CD8-positive, alpha-beta memory T cell (primary cell): ENCODE measurements at places on chromosomes 12 and 14.

DNA sequence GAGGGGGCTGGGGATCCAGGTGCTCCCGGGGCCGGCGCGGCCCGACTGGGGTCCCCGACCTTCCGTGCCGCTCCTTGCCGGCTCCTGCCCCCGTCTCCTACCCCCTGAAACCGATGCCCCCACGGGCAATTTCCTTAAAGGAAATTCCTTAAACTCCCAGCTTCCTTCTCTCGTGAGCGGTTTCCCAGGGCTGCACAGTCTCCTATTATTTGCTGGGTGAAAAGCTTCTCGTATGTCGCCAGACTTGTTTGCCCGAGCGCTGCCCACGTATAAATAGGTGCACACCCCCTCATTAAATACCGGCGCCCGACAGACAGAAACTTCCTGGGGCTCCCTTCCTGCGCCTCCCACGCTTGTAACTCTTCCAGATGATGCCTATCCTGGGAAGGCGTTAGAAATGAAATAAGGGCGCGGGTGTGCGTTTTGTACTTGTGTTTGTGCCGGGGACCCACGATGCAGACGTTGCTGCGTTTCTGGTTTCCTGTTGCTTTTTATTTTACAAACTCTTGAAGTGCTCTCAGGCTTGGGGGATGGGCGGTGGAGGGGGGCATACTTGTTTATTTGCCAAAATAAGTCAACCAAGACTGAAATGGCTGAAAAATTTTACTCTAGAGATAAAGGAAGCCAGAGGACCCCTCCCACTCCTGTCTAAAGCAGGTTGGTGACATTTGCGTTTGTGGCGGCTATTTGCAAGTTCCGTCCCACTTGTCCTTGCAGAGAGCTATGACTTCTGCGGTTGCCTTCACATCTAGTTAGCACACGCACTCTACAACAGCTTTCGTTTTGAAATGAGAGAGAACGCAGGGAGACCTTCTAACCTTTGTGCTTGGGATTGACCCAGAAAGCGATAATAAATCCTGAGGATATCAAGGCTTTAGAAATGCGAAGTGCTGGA, 1.0 kb downstream of the HIP1R start:
- DNase-seq: peak; percentile 84
- H3K4me1 ChIP-seq: peaks cover 17% of the 10 kb centered on the region
- H3K27me3 ChIP-seq: no peaks in the 10 kb centered on the region
- H3K27ac ChIP-seq: peak overlapping the region; percentile 56

DNA sequence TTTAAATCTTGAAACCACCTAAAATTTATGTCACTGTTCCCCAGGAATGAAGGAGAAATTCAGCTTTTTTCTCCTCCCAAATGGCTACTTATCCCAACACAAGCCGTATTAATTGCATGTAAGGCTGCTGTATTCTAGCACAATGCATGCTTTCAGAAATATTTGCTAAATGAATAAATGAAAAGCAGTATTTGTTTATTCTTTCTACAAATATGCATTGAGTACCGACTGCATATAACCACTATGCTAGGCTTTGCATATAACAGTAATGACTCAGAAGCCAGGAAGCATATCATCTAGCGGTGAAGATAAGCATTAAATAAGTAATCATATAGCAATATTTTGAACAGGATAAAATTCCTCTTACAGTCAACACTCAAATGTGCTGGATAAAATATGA, 5.7 kb upstream of the LRR1 start:
- no peak overlapping the region for H3K4me3 ChIP-seq
- H3K36me3 ChIP-seq: no peaks in the 10 kb centered on the region
- no peak overlapping the region for H3K27ac ChIP-seq
- no peak for DNase-seq
- H3K4me1 ChIP-seq: peaks cover 7% of the 10 kb centered on the region

DNA sequence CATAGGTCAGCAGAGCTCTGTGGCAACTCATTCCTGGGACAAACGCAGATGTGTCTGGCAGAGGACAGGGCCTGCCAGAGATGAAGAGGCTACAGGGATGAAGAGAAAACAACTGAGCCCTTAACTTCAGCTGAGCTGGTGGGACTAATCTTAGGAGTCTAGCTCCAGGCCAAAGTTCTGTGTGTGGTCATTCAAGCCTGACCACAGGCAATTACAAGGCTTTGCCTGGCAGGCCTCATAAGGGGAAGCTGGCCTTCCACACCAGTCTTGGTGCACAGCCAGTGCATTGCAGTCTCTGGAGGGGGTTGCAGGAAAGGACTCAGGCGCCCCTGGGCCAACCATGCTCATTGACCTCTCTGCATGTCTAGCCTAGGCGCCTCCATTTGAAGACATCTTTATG, 127.6 kb upstream of the DAAM1 start:
- H3K27me3 ChIP-seq: no peaks in the 10 kb centered on the region
- DNase-seq: no peak
- H3K36me3 ChIP-seq: no peaks in the 10 kb centered on the region
- H3K4me1 ChIP-seq: no peaks in the 10 kb centered on the region
- no peak overlapping the region for H3K27ac ChIP-seq
- H3K4me3 ChIP-seq: no peak overlapping the region

- no peaks in the 10 kb centered on the region for H3K27me3 ChIP-seq
- H3K4me3 ChIP-seq: no peak overlapping the region
- H3K27ac ChIP-seq: no peak overlapping the region
- H3K36me3 ChIP-seq: no peaks in the 10 kb centered on the region
These were observed 6.2 kb upstream of the RNASE10 start for GRCh38 chr14:20499108-20499507.

GRCh38 chr12:8946733-8947132, 2.7 kb downstream of the M6PR start:
- no peak overlapping the region for H3K4me3 ChIP-seq
- peaks cover 36% of the 10 kb centered on the region for H3K36me3 ChIP-seq
- no peak for DNase-seq
- no peak overlapping the region for H3K27ac ChIP-seq
- peaks cover 32% of the 10 kb centered on the region for H3K4me1 ChIP-seq

- H3K4me3 ChIP-seq: no peak overlapping the region
- no peak overlapping the region for H3K27ac ChIP-seq
- H3K27me3 ChIP-seq: no peaks in the 10 kb centered on the region
These were observed 642.2 kb downstream of the DIO2 start for GRCh38 chr14:79569072-79569471.

- peak; percentile 33 for DNase-seq
- no peak overlapping the region for H3K27ac ChIP-seq
- no peaks in the 10 kb centered on the region for H3K36me3 ChIP-seq
- no peaks in the 10 kb centered on the region for H3K27me3 ChIP-seq
- H3K4me3 ChIP-seq: no peak overlapping the region
- H3K4me1 ChIP-seq: no peaks in the 10 kb centered on the region
These were observed 5.8 kb upstream of the TBPL2 start for GRCh38 chr14:55446127-55446736.

DNA sequence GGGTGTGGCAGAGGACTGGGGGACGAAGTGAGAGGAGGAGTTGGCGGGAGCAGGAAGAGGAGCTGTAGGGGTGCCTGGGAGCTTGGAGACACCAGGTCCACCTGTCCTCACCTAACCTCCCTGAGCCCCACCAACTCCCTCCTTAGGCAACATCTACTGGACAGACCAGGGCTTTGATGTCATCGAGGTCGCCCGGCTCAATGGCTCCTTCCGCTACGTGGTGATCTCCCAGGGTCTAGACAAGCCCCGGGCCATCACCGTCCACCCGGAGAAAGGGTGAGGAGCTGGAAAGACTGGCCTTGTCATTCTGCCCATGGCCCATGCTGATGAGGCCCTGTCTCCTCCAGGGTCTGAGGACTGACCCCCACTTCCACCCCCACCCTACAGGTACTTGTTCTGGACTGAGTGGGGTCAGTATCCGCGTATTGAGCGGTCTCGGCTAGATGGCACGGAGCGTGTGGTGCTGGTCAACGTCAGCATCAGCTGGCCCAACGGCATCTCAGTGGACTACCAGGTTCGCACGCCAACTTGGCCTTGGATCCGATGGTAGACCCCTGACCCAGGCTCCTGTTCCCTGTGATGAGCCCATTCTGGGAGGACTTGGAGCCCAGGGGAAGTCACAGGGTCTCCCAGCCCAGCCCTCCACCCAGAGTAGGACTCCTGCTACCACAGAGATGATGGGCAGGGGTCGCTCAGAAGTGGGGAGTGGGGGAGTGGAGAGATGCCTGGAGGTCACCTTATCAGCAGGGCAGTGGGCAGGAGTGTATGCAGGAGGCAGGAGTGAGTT, 32.5 kb upstream of the NXPH4 start:
- H3K27me3 ChIP-seq: no peaks in the 10 kb centered on the region
- no peak overlapping the region for H3K4me3 ChIP-seq
- H3K4me1 ChIP-seq: no peaks in the 10 kb centered on the region
- H3K36me3 ChIP-seq: no peaks in the 10 kb centered on the region

GRCh38 chr14:77088219-77088618, 9.8 kb upstream of the CIPC start:
- DNase-seq: no peak
- H3K27me3 ChIP-seq: no peaks in the 10 kb centered on the region
- H3K4me1 ChIP-seq: peaks cover 4% of the 10 kb centered on the region
- H3K36me3 ChIP-seq: no peaks in the 10 kb centered on the region
